RPMI7951 (cell line): ENCODE measurements at places on chromosomes 6 and 20.

DNA sequence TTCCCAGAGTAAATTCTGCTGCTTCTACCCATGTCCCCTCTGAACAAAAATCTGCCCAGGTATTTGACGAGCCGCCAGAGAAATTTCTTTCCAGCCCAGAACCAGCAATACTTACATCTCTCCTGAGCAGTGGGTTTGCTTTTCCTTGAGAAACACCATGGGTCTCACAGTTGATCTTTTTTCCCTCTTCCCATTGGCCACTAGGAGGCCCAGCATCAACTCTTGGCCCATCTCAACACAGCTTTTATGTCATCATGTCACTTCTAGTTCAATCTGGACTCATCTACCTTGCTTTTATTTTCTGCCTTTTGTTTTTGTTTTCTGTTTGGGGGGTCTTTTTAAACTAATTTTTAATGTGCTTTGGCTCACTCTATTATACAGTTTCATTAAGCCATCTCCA, 18.8 kb downstream of the MAFB start:
- DNase-seq: no peak

DNA sequence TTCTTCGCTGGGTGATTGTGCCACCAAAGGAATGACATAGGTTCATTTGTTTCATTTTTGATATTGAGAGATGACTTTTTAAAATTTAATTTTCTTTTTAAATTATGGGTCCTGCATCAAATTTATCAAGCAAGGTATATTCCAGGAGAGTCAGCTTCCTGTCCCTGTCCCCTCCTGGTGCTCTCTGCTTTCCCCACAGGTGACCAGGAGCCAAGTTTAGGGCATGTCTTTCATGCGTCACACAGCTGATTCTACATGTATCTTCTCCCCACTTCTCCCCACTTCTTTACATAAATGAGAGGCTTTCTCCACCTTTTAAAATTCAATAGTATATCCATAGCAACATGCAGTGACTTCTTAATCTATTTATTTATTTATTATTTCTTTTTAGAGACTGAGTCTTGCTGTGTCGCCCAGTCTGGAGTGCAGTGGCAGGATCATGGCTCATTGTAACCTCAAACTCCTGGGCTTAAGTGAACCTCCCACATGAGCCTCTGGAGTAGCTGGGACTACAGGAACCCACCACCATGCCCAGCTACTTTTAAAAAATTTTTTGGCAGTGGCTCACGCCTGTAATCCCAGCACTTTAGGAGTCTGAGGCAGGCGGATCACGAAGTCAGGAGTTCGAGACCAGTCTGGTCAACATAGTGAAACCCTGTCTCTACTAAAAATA, 30.0 kb downstream of the OSBPL2 start:
- DNase-seq: no peak

- DNase-seq: no peak
Measured at GRCh38 chr6:13604546-13605416, 10.4 kb upstream of the NOL7 start.

DNA sequence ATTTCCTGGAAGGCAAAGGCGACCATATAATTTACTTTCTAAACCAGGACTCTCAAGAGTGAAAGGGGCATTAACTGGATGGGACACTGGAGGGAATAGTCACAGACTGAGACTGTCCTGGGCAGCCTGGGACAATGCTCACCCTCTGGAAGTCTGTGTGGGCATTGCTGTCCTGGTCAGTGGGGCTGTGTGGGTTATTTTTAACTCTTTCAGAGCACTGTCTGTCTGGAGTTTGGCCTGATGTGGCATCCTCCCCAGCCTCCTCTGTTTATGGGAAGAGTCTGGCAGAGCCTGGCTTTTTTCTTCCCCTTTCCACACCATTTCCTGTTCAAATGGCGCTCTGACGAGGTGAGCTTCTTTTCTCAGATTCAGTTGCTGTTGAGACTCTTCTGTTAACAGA, 11.7 kb downstream of the DAAM2 start:
- DNase-seq: no peak

- DNase-seq: peak; percentile 60
Measured at GRCh38 chr6:73523434-73524123, 2.7 kb upstream of the EEF1A1 start.

GRCh38 chr6:143040018-143040417, 20.7 kb upstream of the AIG1 start:
- no peak for DNase-seq

DNA sequence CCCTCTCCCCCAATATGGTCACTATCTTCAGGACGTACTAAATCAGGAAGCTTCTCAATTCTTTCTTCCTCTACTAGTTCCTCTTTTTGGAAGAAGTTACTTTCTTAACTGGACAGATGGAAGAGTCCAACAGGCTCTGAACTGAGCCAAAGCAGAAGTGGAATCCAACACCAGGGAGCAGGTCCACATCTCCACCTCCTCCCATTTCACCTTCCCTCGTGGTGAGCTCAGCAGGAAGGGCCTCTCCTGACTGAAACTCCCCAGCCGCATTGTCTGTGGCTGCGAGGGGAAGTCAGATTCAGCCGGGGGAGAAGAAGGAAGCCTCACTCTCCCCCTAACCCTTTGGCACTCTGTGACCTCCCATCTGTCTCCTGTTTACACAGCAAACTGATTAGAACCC, 63.8 kb upstream of the UST start:
- no peak for DNase-seq

GRCh38 chr6:151702851-151703658, 104.4 kb upstream of the ESR1 start:
- no peak for DNase-seq

DNA sequence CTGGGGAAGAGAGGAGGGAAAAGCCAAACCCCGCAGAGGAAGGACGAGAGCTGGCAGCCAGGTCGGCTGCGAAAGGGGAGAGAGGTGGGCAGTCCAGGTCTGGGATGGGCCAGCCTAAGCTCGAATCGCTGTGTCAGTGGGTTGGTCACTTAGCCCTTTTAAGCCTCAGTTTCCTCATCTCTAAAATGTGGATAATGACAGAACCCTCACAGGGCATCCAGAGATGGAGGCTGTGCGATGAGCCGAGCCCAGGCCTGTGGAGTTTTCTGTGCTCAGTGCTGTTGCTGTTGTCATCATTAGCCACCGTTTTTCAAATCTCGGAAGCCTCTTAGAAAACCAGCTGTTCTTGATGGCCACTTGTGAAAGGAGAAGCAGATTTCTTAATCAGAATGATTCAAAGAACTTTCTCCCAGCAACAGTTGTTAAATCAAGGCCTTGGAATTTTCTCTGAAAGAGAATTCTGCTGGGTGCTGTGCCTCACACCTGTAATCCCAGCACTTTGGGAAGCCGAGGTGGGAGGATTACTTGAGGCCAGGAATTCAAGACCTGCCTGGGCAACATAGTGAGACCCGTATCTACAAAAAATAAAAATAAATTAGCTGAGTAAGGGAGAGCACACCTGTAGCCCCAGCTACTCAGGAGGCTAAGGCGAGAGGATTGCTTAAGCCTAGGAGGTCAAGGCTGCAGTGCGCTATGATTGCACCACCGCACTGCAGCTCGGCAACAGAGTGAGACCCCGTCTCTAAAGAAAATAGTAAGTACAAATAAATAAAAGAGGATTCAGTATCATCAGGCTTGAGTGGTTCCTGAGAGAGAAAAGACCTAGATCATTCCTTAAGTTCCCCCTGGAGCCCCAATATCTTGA, 46.3 kb upstream of the ENTPD6 start:
- DNase-seq: no peak

DNA sequence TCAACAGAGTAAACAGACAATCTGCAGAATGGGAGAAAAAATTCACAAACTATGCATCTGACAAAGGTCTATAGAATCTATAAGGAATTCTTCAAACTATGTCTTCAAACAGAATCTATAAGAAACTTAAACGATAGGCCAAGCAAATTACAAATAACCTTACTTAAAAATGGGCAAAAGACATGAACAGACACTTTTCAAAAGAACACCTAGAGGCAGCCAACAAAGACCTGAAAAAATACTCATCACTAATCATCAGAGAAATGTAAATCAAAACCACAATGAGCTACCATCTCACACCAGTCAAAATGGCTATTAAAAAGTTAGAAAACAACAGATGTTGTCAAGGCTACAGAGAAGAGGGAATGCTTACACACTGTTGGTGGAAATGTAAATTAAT, 81.3 kb downstream of the ID4 start:
- no peak for DNase-seq

DNA sequence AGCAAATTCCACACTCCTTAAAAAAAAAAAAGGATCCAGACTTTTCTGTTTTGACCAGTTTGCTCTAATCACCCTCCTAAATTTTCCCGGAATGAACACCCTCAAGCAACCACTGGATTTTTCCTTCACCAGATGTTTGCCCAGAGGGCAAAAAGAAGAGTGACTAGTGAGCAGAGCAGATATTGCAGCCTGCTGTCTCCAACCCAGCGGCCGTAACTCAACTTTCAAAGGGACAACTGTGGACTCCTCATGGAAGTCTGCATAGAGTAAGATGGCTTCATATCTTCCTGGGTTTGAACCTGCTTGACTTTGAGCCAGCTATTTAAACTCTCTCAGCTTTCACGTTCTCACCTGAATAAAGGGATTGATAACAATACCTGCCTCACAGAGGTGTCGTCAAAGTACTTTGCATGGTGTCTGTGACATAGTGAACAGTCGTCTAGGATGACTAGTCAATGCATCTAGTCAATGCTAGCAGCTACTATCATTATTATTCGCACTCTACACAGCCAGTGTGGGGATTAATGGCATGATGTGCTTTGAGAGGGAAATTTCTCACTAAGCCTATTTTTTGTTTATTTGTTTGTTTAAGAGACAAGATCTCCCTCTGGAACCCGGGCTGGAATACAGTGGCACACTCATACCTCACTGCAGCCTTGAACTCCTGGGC, 92.2 kb upstream of the HIVEP1 start:
- peak; percentile 80 for DNase-seq
